Right hindlimb (tissue), 1 donor: ENCODE measurements at places on chromosomes 4 and X.

- no peak for DNase-seq
Measured at GRCh38 chr4:30866346-30866745, 146.2 kb downstream of the PCDH7 start.

GRCh38 chrX:152642931-152643564 lies 5.4 kb downstream of the GABRQ start:
- DNase-seq = peak; percentile 36

DNA sequence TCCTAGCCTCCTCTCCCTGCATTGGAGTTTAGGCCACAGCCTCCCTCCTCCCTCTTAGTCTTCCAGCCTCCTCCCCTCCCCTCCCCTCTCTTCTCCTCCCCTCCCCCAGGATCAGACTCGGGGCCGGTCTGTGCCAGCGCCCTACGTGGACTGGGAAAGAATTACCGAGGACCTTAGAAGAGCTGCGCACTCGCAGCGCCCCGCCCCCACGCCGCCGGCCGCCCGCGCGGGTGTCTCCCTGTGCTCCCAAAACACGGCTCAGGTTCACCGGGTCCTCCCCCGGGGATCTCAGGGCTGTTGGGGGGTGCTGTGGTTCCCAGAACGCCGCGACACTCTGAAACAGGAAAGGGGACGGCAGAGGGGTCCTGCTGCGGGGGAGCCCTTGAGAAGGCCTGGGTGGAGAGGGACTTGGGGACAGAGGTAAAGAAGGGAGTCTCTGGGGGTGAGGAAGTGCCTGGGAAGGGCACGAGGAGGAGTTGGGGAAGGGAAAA lies 122.3 kb upstream of the TBL1X start:
- DNase-seq = peak; percentile 86

- no peak for DNase-seq
Measured at GRCh38 chr4:172806841-172807240, 361.8 kb upstream of the GALNT7 start.

DNA sequence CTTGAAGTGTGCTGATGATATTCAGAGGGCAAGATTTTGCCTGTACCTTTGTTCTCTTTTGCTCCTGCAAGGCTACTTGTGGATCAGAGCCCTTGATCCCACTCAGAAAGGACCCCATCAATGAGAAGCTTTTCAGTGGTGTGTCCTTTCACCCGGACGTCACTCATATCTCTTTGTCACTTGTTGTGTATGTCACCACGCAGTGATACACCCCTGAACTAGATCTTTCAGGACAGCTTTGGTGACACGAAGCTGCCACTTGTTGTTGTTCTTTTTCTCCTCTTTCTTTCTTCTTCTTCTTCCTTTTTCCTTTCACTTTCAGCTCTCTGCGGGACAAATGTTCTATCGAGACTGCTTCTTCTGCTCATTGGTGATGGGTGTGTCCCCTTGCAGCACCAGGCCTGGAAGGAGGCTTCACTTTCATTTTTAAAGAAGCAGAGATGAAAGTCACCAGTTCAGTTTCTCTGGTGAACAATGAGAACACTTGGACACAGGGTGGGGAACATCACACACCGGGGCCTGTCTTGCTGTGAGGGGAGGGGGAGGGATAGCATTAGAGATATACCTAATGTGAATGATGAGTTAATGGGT lies 83.6 kb downstream of the NBDY start:
- DNase-seq = no peak

- DNase-seq = no peak
Measured at GRCh38 chrX:130106071-130106470, 4.2 kb downstream of the ELF4 start.

- no peak for DNase-seq
Measured at GRCh38 chr4:138037696-138038095, 204.5 kb downstream of the SLC7A11 start.

DNA sequence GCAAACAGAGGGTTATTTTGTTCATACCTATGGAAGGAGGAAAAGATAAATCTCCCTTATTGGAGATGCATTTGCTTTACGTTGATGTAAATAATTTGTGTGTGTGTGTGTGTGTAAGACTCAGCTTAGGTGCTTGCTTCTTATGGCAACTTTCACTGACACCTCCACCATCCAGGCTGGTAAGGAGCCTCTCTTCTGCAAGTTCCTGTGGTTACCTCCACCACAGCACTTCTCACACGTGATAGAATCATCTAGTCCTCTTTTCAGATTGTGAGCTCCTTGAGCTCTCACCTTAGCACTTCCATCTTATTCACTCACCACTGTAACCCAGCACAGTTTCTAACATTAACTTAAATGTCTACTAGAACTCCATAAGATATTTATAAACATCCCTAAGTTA lies 553.7 kb downstream of the FGF13 start:
- DNase-seq = no peak

GRCh38 chrX:21723814-21724213 lies 34.1 kb downstream of the SMPX start:
- DNase-seq = no peak

DNA sequence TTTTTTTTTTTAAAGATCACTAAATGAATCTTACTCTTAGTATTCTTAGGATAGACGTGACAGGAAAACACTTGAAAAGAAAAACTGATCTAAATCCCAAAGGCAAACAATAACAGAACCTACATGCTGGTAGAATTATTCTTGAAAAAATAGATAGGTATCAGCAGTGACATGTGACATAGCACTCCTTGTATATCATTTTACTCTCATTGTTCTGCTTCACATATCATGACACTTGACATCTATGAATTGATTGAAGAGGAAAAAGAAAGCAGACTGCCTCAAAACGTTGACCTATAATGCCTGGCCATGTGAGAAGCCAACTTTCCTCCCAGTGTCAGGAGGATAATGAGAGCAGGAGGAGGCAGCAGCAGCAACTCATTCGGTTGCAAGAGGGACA lies 555.2 kb downstream of the GABRG1 start:
- DNase-seq = no peak

GRCh38 chr4:127209580-127210095 lies 423.1 kb upstream of the INTU start:
- DNase-seq = no peak

- no peak for DNase-seq
Measured at GRCh38 chr4:5463361-5463760, 245.0 kb downstream of the EVC2 start.

- no peak for DNase-seq
Measured at GRCh38 chr4:145326491-145326890, 146.1 kb upstream of the OTUD4 start.

- no peak for DNase-seq
Measured at GRCh38 chr4:105998171-105999063, 103.1 kb downstream of the NPNT start.

GRCh38 chr4:17060230-17060629 lies 161.8 kb upstream of the LDB2 start:
- no peak for DNase-seq

GRCh38 chrX:51893931-51894696 lies 691 bp downstream of the MAGED1 start:
- peak; percentile 71 for DNase-seq

- DNase-seq = peak; percentile 89
Measured at GRCh38 chr4:153142700-153143438, 61.4 kb upstream of the TRIM2 start.

DNA sequence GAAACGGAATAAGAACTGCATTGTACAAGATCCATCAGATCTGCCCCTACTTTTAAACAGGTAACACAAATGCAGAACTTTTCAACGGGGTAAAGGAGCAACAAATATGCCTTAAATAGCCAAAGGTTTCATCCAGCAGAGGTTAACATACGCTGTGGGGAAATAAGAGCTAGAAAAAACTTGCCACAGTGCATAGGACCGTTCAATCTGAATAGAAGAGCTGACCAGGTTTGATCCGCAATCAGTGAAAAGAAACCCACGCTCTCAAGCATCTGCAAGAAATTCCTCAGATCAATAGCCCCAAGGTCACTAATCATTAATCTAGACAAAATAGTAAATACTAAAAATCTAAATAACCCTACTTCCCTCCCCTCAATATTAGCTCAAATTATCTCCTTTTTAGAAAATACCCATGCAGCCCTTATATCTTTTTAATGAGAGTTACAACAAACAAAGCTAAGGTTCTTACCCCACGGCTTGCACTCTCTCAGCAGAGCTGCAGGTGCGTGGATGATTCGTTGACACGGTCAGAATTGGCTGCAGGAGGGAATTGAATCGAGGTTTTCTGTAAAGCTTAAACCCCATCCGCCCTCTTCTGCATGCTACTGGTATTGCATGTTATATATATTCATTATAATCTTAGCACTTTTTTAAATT lies at the start of gene TLR10:
Gene TLR10 (minus strand): TSS at position 539 of the 657 bp plus-strand sequence. CDS start 7,400 bp downstream, outside the sequence.
- DNase-seq = no peak

DNA sequence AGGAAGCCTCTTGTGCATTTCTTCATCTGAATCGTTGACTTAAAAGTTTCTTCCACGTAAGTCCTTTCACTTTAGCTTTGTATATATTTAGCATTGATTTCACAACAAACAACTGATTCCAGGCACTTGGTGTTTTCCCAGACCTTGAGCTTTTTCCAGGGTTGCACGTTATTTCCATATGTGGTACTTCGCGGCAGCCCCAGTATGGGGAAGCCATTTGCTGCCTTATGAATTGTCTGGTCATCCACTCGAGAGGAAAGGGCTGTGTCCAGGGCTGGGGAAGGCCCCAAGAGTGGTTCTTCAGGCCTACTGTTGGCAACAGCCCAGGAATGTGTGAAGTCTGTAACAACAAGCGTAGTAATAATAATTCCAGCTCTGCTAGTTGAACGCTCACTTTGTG lies 2.8 kb upstream of the TLR8 start:
- DNase-seq = no peak

DNA sequence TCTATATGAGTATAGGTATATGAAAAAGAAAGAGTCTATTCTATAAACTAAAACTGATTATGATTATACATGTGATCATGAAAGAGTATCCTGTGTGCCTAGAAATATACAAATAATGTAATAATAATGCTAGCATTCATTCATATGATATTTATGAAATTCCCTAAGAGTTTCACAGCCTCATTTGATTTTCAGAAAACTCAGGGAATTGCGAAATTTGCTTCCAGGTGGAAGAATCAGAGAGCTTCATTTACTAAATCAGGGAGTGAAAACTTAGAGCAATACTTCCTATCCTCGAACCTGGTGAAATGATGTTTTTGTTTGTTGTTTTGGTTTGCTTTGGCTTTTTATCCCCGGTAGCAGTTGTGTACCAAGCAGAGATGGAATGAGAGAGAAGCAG lies 1105.7 kb upstream of the SLIT2 start:
- no peak for DNase-seq

DNA sequence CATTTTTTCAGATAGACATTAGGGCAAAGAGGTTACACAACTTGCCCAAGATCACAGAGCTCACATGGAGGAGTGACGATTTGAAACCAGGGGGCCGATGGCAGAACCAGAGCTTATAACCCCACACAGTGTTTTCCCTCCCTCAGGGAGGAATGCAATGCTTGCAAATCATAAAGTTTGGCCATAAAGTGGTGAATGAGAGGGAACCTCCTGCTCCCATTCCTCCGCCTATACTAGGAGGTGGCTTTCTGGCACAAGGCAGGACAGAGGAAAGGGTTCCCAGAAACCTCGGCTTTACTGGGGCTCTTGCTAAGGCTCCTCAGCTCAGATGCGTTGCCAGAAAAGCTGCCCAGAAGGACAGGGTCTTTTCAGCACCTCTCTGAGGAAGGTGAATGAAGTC lies 19.3 kb downstream of the TMEM154 start:
- DNase-seq = no peak

GRCh38 chr4:151236036-151236435 lies 40.9 kb upstream of the PRSS48 start:
- DNase-seq = no peak

GRCh38 chr4:75737398-75737797 lies 13.0 kb downstream of the USO1 start:
- DNase-seq = no peak

GRCh38 chr4:180909279-180909678 lies 1333.9 kb upstream of the TENM3 start:
- DNase-seq = no peak

DNA sequence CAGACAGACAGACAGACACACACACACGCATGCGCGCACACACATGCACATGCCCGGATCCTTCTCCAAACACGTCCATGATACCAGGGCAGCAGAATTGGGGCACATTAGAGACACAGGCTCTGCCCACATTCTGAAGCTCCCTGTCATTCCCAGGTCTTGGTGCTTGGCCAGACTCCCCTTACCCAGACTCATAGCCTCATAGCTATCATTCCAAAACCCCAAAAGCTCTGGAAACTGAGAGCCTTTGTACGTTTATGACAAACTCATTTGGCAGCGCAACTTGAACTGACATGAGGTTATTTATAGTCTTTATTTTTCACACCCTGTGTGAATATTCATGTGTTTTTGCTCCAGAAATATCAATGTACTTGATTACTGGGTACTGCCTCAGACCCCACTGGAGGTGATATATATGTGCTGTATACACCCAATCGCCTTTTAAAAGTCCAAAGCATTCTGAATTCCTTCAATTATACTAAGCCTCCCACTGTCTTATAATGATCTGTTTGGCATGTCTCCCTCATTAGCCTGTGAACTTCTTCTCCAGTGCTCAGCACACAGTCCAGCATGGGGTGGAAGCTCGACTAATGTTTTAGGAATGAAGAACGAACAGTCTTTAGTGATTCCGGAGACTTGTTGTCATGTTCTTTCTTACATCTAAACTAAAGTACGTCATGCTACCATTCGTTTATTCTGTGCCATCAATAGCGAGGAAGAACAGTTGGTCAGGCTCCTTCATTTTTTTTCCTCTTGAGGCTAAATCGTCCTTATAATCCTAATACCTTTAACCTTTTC lies 45.0 kb downstream of the RTL9 start:
- DNase-seq = no peak

DNA sequence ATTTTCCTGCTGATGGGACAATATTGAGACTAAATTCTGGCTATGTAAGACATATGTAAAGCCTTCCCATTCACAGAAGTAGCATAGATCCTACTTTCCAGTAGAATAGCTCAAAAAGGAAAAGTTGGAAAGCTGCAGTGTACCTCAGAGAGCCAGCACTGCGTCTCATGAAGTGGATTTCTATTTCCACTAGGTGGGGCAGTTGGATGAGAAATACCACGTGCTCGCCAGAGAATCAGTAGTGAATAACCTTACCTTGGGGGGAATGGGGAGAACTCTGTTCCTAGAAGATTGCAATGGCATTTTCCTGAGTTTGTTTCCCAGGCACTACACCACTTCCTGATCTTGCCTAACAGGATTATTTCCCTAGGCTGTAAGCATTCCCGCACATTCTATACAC lies 907.1 kb downstream of the FSTL5 start:
- DNase-seq = no peak

GRCh38 chrX:140071037-140071436 lies 105.7 kb upstream of the CXorf66 start:
- DNase-seq = no peak

GRCh38 chr4:94359838-94360237 lies 17.2 kb upstream of the HPGDS start:
- no peak for DNase-seq

- DNase-seq = no peak
Measured at GRCh38 chr4:45484740-45485139, 639.1 kb downstream of the GABRG1 start.
